ENCODE measurements at places on chromosomes 6 and 20. TPM values are rescaled to one million over a fixed set of nuclear protein-coding genes. Genes with fewer than 3 reads are reported as not detected.

Gene RPP21
- 105 TPM for total RNA-seq

Gene RIPOR3
- total RNA-seq = 11.2 TPM

Gene DDRGK1
- 159 TPM for total RNA-seq

Gene TREM1
- not detected for total RNA-seq

Gene MCHR2
- not detected for total RNA-seq

Gene PLCB4
- total RNA-seq = 3.0 TPM

- H3K4me3 ChIP-seq = no peak overlapping the region
- no peaks in the 10 kb centered on the region for H3K36me3 ChIP-seq
- no peaks in the 10 kb centered on the region for H3K4me1 ChIP-seq
- H3K27me3 ChIP-seq = no peaks in the 10 kb centered on the region
- DNase-seq = no peak
- H3K27ac ChIP-seq = no peak overlapping the region
These were observed 155.1 kb downstream of the SLC16A10 start for GRCh38 chr6:111242452-111242851.

GRCh38 chr20:10550204-10551118, 115.4 kb downstream of the SLX4IP start:
- H3K27ac ChIP-seq = no peak overlapping the region
- H3K4me3 ChIP-seq = no peak overlapping the region
- H3K27me3 ChIP-seq = no peaks in the 10 kb centered on the region
- no peaks in the 10 kb centered on the region for H3K36me3 ChIP-seq

DNA sequence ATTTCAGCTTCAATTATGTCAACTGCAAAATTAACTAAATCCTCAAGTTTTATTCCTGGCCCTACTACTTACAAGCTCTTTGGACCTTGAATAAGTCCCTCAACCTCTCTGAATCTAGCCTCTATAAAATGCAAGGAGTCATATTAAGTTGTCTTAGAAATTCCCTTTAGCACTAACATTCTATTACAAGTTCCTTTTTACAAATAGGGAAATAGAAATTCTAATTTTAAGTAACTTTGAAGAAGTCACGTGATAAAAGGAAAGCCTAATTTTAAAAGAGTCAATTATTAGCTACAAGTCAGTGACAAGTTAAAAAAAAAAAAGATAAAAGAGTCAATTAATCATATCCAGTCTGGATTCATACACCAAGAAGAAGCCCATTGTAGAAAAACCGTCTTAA, 24.6 kb upstream of the GTF3C6 start:
- no peak overlapping the region for H3K4me3 ChIP-seq
- no peaks in the 10 kb centered on the region for H3K36me3 ChIP-seq
- DNase-seq = no peak
- H3K4me1 ChIP-seq = no peaks in the 10 kb centered on the region
- peaks cover 5% of the 10 kb centered on the region for H3K27me3 ChIP-seq
- no peak overlapping the region for H3K27ac ChIP-seq

GRCh38 chr6:13427801-13428582, 59.4 kb downstream of the GFOD1 start:
- H3K4me1 ChIP-seq = no peaks in the 10 kb centered on the region
- H3K36me3 ChIP-seq = no peaks in the 10 kb centered on the region
- H3K27ac ChIP-seq = no peak overlapping the region
- H3K27me3 ChIP-seq = peaks cover 8% of the 10 kb centered on the region
- DNase-seq = peak; percentile 51

DNA sequence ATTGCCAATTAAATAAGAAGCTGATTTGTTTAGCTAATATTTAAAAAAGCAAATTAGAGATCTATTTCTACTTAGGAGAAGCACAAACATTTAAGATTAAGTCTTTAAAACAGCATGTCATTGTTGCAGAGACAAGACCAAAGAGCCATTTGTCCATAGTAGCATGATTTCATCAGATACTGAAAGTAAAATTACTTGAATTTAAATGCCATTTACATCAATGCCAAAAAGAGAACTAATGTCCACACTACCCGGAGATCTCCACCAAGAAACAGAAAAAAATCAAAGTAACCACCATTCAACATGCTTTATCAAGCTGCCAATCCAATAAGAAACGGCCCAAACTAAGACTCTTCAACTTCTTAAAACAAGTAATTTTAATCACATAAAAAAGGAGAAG, 15.7 kb downstream of the AURKA start:
- H3K27me3 ChIP-seq = no peaks in the 10 kb centered on the region
- no peaks in the 10 kb centered on the region for H3K4me1 ChIP-seq
- no peaks in the 10 kb centered on the region for H3K36me3 ChIP-seq
- H3K27ac ChIP-seq = no peak overlapping the region
- no peak for DNase-seq
- H3K4me3 ChIP-seq = no peak overlapping the region
